ENCODE measurements at places on chromosomes 12 and 14. TPM values are rescaled to one million over a fixed set of nuclear protein-coding genes. Genes with fewer than 3 reads are reported as not detected.

Gene CACNA1C
- total RNA-seq = 11.4 TPM

Gene SLCO1B1
- total RNA-seq = not detected

Gene GARIN6
- total RNA-seq = not detected

Gene RAB2B
- 31.7 TPM for total RNA-seq

GRCh38 chr14:90599748-90600507 lies 203.1 kb downstream of the CALM1 start:
- DNase-seq = peak; percentile 42

GRCh38 chr14:68553311-68553710 lies 239.6 kb downstream of the ZFP36L1 start:
- no peak for DNase-seq

DNA sequence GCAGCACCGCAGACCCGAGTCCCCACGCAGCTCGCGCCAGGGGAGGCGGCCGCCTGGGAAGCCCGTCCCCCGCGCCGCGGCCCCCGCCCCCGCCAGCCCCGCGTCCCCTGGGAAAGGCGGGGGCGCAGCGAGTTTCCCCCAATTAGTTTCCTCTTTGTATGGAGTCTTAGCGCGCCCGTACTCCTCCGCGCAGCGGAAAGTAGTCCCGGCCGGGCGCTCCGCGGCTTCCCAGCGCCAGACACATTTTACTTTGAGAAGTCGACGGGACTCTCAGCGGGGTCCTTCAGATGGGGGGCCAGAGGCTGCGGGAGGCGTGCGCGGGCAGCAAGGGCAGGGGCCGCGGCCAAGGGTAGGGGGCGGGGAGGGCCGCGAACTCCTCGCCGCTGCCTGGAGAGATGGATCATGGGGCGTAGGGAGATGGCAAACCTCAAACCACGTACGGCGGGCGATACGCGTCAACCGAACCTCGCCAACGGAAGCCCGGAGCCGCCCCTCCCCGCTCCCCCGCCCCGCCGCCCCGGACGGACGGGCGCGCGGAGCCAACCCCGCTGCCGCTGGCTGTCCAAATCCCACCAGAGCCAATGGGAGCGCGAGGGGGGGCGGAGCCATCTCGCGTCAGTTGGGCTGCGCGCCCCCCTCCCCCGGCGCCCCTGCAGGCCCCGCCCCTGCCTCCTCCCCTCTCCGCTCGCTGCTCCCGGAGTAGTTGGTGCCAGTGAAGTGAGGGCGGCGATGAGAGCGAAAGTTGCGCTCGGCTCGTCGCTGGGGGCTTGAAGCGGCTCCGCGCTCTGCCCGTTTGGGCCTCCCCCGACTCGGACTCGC lies at the start of gene RCOR1:
Gene RCOR1, plus strand, starts transcription at position 706 of the 819 bp plus-strand sequence. CDS start 238 bp downstream, outside the sequence.
- peak; percentile 98 for DNase-seq

DNA sequence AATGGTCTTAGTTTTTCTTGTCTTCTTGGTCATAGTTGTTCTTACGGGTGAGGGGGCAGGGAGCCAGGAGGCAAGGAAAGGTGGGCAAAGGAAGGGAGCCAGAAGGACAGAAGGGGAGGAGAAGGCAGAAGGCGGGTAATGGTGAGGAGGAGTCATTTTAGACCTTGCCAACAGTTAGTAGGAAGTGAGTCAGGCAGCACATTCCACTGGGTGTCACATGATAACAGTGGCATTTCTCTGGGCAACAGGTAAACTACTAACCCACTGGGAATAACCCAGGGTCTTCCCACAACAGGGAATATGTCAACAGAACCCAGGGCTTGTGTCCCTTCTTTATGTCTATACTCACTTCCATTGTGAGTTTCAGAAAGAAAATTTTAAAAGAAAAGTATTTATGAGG lies 127.6 kb downstream of the SLC8A3 start:
- DNase-seq = no peak

GRCh38 chr12:131603939-131604795 lies 106.7 kb upstream of the SFSWAP start:
- DNase-seq = no peak

DNA sequence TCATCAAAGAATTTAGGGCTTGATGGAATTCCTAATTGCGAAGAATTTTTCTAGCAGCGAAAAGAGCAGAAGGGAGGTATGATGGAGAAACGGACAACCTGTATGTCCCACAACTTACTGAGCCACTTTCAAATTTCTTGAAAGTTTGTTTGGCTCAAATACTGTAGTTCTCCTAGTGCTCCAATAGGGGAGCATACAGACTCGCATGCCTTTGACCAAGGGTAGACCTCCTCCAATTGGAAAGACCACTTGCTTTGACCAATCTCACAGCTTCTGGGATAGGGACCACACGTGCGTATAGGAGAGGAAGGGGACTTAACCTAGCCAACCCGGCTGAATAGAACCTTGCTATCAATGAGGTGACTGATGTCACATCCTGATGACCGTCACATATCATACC lies 28.6 kb downstream of the SLC35F4 start:
- DNase-seq = no peak

- peak; percentile 49 for DNase-seq
Observed at GRCh38 chr14:24398653-24399446, at the start of gene NYNRIN. Gene NYNRIN (plus strand): TSS chr14:24399003. CDS start chr14:24399247, 244 bp downstream.
